Jurkat, Clone E6-1 (cell line): ENCODE measurements at places on chromosomes 3 and 15.

DNA sequence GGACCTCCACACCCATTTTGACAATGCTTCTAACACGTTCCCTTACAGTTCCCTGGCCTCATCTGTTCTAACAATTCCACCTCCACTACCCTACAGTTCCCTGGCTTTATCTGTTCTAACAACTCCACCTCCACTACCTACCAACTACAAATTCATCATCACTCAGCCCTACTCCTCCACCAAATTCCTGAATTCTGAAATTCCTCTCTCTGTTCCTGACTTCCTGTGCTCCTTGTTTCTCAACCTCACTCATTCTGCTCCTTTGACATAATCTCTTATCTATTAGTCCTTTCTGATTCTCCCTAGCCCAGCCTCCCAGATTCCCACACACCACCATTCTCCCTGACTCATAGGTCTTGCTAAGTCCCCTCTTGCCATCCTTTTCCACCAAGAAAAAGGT, 22.5 kb downstream of the UPK1B start:
- no peak for DNase-seq

DNA sequence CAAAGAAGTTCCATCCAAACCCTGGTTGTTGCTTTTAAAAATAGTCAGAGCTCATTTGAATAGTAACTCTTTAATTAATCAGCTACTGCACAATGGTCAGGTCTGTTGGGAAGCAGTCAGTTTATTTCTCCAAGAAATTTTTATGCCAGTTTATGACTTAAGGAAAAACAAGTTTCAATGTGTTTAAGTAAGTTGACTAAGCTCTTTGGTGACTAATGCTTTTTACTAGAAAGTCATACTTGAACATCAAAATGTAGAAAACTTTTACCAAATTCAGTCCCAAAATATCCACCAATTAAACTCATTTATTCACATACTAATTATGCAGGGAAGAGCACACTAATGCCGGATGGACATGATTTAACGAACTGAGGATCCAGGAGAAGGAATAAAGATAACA, 22.1 kb downstream of the PRICKLE2 start:
- DNase-seq: no peak

GRCh38 chr15:55742927-55743728, at the start of gene PRTG:
PRTG (minus strand) TSS chr15:55743152; CDS start chr15:55742931, 221 bp downstream.
- DNase-seq: no peak

DNA sequence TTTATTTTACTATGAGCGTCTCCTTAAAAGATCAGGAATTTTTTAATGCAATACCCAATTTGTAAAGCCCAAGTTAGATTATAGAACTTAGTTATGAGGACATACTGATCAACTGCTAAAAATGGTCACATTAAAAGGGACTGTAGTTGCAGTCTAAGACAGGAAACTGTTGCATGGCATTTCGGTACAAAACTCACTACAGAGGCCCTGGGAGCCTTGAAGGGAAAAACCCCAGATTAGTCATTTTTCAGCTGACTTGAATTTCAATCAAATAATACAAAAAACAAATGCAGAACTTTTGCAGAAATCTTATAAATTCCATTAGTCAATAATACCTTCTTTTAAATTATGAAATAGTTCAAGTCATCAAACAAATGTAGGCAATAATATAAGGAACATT, 6.9 kb upstream of the PTX3 start:
- no peak for DNase-seq

DNA sequence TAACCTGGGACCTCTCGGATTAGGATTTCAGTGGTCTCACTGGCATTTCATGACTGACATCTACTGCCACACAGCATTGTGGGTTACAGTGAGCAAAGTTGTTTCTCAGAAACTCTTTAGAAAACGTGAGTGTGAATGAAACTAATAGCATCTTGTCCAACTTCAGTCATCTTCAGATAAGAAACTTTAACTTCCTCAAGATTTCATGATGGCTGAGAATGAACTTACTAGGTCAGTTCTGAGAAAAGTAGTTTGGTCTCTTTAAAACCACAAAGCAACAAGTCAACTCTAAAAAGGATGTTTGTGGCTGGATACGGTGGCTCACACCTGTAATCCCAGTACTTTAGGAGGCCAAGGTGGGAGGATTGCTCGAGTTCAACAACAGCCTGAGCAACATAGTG, 14.2 kb upstream of the HOMER2 start:
- DNase-seq: peak; percentile 45

DNA sequence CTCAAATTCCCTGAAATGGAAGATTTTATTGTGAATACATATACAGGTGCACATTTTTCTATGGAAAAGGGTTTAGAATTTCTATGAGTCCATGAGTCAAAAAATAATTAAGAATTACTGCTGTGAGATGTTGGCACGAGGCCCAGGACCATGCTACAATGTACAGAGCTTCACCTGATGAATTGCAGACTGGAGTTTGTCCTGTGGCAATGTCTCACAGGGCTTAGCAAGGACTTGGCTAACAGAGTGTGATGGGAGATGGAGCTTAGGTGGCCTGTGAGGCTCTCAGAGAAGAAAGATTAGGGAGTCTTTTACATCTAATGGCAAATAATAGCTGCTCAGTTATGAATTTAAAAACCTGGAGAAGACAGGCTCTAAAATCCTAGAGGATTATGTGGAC, 219.5 kb upstream of the CBLB start:
- no peak for DNase-seq

GRCh38 chr3:123048480-123049237, 18.2 kb upstream of the PDIA5 start:
- no peak for DNase-seq

GRCh38 chr15:77038312-77039216, 32.3 kb downstream of the TSPAN3 start:
- no peak for DNase-seq

DNA sequence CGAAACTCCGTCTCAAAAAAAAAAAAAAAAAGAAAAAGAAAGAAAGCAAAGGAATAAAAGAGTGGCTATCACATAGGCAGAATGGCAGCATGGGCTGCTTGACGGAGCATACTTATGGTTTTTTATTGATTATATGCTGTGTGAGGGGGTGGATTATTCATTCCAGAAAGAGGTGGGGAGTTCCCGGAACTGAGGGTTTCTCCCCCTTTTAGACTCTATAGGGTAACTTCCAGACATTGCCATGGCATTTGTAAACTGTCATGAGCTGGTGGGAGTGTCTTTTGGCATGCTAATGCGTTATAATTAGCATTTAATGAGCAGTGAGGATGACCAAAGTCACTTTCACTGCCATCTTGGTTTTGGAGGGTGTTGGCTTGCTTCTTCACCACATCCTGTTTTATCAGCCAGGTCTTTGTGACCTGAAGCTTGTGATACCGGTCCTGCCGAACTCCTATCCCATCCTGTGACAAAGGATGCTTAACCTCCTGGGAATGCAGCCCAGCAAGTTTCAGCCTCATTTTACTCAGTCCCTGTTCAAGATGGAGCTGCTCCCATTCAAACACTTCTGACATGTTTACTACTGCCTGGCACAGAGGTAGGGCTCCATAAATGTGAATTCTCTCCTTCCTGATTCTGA, 15.8 kb upstream of the ABHD17C start:
- DNase-seq: no peak

GRCh38 chr15:90171623-90172022, 29.5 kb upstream of the SEMA4B start:
- DNase-seq: no peak
